ENCODE measurements at places on chromosomes 7 and 10.

- no peak for DNase-seq
Measured at GRCh38 chr7:68998136-68998535, 600.1 kb upstream of the AUTS2 start.

- DNase-seq, result no peak
Measured at GRCh38 chr7:50216626-50217025, 87.9 kb upstream of the IKZF1 start.

DNA sequence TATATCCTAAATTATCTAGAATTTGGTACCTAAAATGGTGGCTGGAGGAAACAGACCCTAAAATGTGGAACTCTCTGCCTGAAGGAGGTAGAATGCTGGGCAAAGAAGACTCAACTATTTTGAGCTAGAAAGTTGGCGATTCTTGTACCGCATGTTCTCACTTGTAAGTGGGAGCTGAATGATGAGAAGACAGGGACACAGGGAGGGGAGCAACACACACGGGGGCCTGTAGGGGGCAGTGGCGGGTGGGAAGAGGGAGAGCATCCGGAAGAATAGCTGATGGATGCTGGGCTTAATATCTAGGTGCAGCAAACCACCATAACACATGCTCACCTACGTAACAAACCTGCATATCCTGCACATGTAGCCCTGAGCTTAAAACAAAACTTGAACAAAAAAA, 250.6 kb downstream of the CALN1 start:
- DNase-seq, result no peak

GRCh38 chr10:69359594-69359993, 57.1 kb downstream of the TACR2 start:
- no peak for DNase-seq

- no peak for DNase-seq
Measured at GRCh38 chr10:95201736-95202135, 7.7 kb downstream of the ACSM6 start.

DNA sequence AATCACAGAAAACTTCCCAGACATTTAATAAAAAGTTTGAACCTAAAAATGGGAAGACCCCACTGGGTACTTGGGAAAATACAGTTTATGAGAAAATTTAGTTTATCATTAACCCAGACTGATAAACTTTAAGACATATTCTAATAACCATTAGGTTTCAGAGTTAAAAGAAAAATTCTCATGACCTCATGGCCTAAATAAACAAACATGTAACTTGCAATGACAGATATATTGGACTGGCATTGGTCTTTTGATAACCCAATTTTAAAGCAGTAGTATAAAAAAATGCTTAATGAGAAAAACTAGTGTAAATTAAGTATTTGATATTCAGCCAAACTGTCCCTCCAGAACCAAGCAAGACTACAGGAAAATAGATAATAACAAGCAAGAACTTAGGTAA, 67.0 kb upstream of the ZNF804B start:
- no peak for DNase-seq

GRCh38 chr7:19111474-19112273, 5.8 kb downstream of the TWIST1 start:
- peak; percentile 41 for DNase-seq

- DNase-seq, result no peak
Measured at GRCh38 chr7:96910486-96910885, 94.9 kb upstream of the DLX6 start.
